ENCODE measurements at places on chromosomes 7 and 10.
A peak's percentile ranks its signal among the peaks of the same experiment; 100 is the strongest.

DNA sequence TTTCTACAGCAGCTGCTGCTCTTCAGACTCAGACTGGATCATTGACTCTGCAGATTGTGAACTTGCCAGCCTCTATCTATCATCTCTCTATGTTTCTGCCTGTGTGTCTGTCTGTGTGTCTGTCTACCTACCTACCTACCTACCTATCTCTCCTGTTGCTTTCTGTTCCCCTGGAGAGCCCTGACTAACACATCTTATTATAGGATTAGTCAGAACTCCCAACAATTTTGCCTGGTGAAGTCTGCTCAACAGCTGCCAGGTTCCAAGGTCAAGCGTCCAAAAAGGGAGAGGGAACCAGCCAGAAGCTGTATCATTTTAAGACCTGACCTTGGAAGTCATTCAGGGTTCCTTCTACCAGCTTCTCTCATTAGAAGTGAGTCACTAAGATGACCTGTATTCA lies 579.0 kb upstream of the DPP6 start:
- no peak for DNase-seq

GRCh38 chr10:28432210-28432676 lies 100.7 kb upstream of the WAC start:
- DNase-seq, result peak; percentile 39

DNA sequence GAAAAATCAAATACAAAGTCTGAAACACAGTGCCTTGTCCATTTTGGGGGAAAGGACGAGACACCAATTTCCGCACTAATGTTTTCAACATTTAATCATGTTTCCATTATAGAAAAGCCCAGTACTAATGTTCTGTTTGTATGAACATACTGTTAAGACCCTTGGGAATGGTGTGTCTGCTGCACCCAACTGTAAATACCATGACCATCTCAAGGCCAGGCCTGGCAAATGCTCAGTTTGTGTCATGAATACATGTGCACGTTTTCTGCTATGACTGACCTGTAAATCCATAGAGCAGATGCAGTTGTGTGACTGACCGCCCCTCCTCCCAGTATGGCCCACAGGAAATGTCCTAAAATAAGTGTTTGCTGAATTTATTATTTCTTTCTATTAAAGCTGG lies 270.0 kb downstream of the TNS3 start:
- no peak for DNase-seq

- DNase-seq, result no peak
These were observed 96.4 kb downstream of the MAGI2 start for GRCh38 chr7:79357101-79357500.

DNA sequence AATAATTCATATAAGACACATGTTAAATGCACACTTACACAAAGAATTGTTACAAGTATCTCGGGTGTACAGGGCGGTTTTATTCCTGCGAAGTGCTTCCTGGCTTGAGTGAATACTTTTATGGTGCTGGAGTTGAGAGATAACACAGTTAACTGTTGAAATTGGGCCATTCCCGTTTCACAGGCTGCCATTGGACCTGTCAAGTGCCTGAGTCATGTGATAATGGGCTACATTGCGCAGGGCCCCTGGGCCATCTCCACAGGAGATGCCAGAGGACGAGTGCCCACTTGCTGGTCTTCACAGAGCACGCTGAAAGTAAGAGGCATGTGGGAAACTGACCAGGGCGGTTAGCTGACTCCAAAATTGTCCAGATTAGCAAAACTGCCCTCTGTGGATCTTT lies 4.8 kb downstream of the FBH1 start:
- DNase-seq, result no peak

DNA sequence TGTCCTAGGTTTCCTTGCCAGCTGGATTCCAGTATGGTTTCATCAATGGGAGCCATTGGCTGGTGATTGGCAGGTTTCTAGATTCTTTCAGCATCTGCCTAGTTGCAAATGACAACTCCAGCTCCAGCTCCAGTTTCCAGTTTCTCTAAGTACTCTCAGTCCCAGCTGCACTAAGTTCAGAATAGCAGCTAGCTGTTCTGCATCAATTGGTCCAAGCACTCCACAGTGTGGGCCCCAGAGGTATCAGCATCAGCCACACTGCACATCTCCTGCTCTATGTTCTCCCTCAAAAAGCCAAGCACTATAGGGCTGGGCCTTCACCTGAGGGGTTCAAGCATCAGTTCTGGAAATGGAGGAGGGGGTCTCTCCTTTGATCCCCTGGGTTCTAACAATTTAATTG lies 143.4 kb downstream of the VPS50 start:
- no peak for DNase-seq

DNA sequence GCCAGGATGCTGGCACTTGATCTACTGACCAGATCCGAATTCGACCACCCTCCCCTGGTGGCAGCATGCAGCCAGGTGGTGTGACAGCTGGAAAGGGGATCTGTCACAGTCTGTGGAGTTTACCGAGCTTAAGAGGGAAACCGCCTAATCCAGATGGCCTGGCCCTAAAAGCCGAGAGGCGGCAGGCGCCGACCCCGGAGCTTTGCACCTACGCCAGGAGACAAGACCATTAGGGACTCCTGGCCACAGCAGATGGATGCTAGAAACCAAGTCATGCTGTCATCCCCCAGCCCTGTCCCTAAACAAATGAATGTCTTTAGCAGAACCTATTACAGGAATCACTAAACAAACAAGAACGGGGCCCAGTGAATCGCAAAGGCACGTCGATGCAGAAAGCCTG lies 27.7 kb downstream of the RCC1L start:
- DNase-seq, result no peak

DNA sequence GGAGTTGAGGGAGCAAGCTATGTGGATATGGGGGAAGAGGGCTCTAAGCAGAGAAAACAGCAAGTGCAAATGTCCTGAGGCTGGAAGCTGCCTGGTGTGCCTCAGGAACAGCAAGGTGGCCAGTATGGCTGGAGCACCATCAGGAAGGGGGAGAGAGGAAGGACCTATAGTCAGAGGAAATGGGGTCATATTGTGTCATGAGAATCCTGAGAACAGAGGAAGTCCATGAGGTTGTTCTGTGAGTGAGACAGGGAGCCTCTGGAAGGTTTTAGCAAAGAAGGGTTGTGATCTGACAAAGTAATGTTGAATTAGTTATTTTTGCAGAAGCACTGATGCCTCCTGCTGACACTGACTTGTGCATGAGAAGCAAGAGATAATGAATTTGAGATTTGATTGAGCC lies 204.3 kb downstream of the PTEN start:
- no peak for DNase-seq

GRCh38 chr10:13338390-13339110 lies 9.5 kb downstream of the SEPHS1 start:
- no peak for DNase-seq

DNA sequence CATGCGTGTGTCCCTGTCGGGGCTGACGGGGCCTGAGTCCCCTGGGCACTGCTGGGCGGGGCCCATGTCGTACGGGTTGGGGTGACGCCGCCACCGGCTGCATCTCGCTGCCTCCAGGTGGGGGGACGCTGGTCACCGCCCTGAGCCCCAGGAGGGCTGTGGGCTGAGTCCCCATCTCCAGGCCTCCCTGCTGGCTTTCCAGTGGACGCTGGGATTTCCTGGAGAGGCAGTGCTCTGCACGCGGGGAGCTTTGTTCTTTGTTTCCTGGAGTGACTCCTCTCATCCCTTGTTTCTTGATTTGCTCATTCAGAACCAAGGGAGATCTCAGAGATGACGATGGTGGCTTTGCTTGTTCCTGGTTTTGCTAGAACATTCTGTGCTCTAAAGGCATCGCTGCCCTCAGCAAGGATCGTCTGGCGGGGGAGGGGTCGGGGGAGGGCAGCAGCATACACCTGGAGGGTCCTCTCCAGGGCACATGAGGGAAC lies 21.0 kb downstream of the PWWP2B start:
- no peak for DNase-seq

- DNase-seq, result no peak
These were observed 107.4 kb downstream of the UBE2H start for GRCh38 chr7:129845178-129845971.

GRCh38 chr10:43090188-43090587 lies 13.3 kb downstream of the RET start:
- DNase-seq, result no peak

DNA sequence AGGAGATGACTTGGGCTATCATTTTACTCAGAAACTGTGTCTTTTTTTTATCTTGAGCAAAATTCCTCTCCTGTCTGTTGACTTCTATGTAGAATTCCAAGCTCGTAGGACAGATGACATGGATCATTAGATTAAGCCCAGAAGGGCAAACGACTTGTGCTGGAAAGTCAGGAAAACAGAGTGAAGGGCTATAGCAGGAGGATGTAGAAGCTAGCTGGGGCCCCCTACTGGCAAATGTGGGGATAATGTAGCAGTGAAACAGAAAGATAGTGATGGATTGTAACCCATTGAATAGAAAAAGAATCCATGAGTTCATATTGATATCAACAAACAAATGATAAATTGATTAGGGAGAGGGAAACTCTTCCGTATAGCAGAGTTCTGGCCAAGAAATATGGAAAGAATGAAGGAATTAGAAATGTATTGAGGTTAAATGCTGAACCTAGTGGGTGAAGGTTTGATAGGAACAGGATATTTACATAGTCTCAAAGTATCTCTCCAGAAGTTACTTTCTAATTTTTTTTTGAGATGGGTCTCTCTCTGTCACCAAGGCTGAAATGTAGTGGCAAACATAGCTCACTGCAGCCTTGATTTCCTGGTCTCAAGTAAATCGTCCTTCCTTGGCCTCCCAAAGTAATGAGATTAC lies 103.6 kb downstream of the LYZL1 start:
- peak; percentile 50 for DNase-seq

DNA sequence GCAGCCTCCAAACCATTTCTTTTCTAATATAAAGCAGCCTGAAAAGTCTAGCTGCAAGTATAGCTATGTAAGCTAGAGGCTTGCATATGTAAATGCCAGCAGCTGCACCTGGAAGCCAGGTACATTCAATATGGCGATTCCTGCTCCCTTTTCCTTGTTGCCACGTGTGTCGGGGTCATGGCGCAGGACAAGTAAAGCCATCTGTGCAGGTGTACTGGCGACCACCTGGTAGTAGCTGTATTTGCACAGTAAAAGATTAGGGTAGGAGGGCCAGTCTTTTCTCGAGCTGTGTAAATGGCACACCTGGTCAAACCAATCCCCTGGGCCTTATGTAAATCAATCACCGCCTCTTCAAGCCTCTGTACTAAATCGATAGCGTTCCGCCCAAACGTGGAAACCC lies 484.5 kb downstream of the MAGI2 start:
- DNase-seq, result no peak

- no peak for DNase-seq
These were observed 10.3 kb downstream of the SLC13A4 start for GRCh38 chr7:135717693-135718092.

DNA sequence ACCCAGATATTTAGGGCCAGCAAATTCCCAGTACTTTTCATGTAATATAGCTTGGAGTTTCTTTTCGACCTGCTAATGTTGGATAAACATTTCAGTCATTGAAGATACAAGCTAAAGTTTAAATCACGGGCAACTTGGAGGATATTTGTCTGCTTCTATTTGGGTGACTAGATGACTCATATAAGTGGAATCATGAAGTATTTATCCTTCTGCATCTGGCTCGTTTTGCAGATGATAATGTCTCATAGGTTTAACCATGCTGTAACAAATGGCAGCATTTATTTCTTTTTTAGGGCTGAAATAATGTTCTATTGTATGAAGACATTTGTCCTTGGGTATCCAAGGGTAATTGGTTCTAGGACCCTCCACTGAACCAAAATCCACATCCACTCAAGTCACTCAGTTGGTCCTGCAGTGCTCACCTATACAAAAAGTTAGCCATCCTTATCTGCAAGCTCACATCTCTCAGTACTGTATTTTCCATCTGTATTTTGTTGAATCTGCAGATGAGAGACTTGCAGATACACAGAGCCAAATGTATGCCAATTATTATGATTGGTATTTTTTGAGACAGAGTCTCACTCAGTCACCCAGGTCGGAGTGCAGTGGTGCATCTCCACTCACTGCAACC lies 187.2 kb upstream of the CSTF2T start:
- DNase-seq, result no peak

DNA sequence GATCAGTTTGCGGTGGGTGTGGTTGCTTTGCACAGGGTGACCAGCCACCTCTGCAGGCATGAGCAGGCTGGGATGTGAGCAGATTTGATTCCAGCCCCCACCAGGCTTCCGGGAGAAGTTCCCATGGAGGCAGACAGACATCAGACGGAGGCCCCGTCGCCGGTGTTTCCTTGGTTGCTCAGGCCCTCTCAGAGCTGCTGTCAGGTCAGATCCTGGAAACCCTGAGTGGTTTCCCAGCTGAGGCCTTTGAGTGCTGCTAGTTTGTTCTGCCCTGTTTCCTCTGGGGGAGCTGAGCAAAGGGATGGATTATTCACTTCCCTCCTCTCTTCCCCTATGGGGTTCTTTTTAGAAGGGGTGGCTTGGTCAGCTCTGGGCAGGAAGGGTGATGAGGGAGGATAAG lies 62.2 kb downstream of the FAM241B start:
- DNase-seq, result no peak

- no peak for DNase-seq
These were observed 247.7 kb upstream of the MGMT start for GRCh38 chr10:129219364-129219763.

DNA sequence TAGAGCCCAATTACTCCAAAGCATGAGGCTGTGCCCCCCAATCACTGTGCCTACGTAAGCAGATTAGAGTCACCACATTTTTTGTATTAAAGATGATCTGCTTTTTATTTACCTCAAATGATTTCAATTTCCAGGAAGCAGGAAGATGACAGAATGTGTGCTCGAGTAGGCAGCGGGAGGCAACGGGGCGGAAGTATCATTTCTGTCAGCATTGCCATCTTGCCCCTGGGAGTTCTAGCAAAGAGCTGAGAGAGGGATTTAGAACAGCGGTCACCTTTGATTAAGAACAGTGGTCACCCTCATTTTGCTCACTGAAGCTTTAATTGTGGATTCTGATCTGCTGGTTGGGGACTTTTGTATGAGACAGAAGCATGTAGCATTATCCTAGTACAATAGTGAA lies 117.1 kb upstream of the FAM13C start:
- no peak for DNase-seq

- no peak for DNase-seq
These were observed 168.5 kb upstream of the MEOX2 start for GRCh38 chr7:15854841-15855524.

DNA sequence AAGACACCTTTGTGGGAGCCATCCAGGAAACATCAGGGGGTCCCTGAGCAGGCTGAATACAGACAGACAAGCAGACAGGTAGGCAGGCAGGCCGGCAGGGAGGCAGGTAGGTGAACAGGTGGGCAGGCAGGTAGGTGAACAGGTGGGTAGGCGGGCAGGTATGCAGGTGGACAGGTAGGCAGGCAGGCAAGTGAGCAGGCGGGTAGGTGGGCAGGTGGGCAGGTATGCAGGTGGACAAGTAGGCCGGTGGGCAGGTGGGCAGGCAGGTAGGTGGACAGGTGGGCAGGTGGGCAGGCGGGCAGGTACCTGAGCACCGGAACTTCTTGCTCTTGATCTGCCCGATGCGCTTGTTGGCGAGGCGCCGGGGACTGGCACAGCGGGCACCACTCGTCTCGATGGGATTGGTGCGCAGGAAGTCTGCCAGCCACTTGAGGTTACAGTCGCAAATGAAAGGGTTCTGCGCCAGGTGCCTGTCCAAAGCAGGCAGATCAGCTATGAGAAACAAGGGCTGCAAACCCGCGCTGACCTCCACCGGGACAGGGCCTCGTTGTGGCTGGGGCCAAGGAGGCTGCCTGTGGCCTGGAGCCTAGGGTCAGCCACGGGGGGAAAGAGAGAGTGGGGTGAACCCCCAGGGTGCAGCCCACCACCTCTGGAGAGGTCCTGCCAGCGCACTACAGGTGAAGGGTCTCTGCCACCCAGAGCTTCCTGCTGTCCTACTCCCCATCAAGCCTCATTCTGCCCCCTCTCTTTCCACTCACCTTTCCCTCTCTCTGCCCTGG lies 136.9 kb downstream of the SLIT1 start:
- no peak for DNase-seq

All from activated CD4-positive, alpha-beta T cell treated with anti-CD3 and anti-CD28 coated beads, Interleukin-2, Interleukin-6, amounts not matched to agents 100 ng/mL and 50 ng/mL, durations not matched to agents 16 hours and 8 hours (primary cell).